ENCODE measurements at places on chromosomes 2 and 18. TPM values are rescaled to one million over a fixed set of nuclear protein-coding genes. Genes with fewer than 3 reads are reported as not detected.

Gene TMEM198
- total RNA-seq: 4.2 TPM

Gene DSG4
- total RNA-seq: not detected

Gene C1GALT1C1L
- total RNA-seq: not detected

Gene HAAO
- total RNA-seq: 5.9 TPM

Gene PRSS56
- total RNA-seq: not detected

Gene ASB18
- total RNA-seq: not detected

DNA sequence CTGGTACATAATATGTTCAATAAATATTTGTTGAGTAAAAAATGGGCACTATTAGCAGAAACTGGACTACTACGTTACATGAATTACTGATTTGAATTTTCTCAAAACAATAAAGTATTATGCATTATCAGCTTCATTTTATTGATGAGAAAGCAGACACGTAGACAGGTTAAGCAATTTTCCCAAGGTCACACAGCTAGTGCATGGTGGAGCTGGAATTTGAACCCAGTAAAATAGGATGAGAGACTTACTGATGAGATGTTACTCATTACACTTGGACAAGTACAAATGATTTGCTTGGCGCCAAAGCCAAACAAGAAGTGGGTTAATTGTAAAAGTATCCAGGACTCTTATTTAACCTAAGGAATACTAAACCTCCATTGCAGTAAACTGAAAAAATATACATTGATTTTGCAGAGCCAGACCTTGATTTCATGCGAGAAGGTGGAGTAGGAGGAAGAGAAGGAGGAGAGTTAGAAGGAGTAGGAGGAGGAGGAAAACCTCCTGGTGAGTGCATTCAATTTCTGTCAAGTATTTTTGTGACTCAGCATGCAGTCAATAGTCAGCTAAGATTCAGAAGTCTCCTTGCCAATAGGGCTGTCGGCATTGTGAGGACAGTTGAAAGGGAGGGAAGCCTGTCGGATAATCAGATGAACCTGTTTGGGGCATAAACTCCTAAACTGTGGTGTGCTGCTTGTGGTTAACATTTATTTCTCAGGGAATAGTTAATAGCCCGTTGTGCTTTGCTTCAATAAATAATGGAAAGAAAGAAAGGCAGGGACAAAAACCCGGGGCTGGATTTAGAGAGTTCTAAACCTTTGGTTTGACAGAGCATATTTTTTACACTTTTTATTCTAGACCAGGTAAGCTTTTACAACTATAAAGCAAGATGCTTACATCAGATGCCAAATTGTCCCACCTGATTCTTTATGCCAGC, 77.0 kb upstream of the TACR1 start:
- peak; percentile 4 for DNase-seq

- no peak for DNase-seq
These were observed 292.1 kb upstream of the FBXO11 start for GRCh38 chr2:48198371-48198770.

DNA sequence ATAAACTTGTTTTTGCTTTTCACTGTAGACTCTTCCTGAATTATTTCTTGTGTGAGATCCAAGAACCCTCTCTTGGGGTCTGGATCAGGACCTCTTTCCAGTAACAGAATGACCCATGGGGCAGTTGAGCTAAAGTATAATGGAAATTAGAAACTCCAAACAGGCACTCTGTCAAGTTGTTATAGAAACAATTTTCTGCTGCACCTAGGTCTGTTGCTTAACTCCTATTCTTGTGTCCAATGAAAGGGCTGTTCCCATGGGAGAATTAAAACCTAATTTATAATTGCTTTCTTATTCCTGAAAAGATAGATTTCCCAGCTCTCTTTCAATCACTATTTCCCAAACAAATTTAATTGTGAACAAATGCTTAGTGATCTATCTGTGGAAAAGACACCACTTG, 1341.3 kb upstream of the PIK3C3 start:
- no peak for DNase-seq

- DNase-seq: peak; percentile 83
These were observed 55.3 kb upstream of the AFF3 start for GRCh38 chr2:100197631-100198153.

DNA sequence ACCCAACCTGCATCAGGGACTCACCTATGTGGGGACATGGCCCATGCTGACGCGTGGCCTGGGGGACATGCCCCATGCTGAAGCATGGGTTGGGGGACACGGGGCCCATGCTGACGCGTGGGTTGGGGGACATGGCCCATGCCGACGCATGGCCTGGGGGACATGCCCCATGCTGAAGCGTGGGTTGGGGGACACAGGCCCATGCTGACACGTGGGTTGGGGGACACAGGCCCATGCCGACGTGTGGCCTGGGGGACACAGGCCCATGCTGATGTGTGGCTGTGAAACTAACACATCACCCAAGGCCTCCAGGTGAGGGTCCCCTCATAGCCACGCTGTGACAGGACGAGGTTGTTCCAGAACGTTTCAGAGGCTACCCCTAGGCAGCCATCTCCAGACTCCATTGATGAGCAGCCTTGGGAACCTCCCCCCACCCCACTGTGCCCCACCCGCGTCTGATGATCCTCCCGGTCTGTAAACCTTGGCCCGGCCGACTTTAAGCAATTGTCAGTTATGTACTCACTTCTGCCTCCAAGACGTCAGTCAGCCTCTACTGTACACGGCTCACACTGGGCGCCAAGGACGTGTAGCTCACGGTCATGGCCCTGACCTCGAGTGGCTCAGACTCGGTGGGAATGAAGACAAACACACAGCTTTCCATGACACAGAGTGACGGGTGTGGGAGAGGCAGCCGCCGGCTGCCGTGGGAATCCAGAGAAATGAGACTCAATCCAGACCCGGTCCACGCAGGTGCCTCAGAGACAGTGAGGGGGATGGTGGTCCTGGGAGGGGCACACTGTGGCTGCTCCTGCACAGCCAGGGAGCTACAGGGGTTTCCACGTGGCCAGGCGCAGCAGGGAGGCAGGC, 50.2 kb upstream of the SLC66A3 start:
- no peak for DNase-seq

DNA sequence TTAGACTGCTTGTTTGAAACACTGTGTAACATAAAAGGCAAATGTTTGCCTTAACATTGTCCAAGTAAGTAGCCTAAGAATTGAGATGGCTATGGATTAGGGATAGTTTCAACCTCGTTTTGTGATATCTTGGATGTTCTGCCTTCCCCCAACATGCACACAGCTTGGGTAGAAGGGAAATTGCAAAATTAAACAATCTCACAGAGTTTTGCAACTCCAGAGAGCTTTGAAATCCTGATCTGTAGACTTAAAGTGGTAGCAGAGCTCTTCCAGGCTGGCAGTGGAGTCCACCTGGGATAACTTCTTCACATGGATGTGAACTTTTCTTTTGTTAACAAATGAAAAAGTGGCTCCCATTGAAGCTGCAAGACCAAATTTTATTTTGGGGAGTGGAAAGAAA, 59.6 kb downstream of the CHRNA1 start:
- no peak for DNase-seq

DNA sequence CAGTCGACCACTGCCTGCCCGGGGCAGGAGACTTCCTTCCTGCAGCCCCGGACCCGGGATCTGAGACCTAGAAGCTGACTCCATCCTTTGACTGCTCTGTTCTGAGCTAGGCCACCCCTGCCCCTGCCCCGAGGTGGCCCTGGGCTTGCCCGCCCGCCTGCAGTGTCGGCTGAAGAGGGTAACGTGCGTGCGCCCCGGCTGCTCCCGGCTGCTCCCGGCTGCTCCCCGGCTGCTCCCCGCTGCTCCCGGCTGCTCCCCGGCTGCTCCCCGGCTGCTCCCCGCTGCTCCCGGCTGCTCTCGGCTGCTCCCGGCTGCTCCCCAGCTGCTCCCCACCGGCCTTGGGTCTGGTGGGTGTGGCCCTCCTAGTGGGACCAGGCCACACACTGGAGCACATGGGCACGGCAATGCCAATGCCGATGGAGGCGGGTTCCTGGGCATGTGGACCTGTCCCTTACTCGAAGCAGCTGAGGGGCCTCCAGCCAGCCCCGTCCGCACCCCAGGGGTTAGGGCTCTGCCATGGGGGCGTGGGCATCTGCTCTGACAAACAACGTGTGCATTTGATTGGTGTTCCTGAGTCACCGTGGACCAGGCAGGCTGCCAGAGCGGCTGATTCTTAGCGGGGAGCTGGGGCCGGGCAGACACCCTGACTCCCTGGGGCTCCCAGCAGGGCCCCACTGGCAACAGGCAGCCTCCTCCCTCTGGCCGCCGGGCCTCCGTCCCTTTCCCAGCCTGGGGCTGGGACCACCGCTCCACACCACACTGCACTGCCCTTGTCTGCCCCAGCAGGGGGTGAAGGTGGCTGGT, 2.0 kb upstream of the GAL3ST2 start:
- no peak for DNase-seq

DNA sequence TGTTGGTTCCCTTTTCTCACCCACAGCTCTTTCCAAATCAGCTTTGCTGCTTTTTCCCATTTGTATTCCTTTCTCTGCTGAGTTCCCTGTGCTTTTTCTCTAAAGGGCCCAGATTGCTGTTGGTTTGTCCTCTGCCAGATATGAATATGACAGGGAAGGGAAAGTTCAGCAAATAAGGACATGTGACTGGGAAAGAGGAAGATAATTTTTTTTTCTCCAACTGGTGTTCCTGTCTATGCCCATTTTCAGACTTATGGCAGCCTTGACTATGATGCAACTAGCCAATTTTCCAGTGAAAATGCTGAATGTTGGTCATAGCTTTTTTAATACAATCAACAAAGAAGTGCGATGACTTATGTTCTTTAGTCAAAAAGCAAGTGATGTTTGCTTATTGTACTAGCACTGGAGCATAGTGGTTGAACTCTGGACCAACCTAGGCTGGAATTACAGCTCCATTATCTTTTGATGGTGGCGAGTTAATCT, 7.7 kb downstream of the MDH1 start:
- no peak for DNase-seq

GRCh38 chr18:26791676-26792075, 73.8 kb downstream of the AQP4 start:
- no peak for DNase-seq

DNA sequence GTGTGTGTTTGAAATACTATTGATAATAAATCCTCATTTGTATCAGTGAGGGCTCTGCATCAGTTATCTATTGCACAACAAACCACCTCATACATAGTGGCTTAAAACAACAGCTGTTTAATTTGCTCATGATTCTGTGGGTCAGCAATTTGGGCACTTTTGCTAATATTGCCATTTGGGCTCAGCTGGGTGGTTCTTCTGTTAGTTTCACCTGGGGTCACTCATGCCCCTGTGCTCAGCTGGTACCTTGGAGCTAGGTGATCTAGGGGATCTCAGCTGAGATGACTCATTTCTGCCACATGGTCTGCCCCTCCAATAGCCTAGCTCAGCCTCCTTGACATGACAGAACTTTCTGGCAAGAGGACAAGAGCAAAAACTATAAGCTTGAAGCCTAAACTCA, 126.3 kb downstream of the LYPD6B start:
- no peak for DNase-seq

DNA sequence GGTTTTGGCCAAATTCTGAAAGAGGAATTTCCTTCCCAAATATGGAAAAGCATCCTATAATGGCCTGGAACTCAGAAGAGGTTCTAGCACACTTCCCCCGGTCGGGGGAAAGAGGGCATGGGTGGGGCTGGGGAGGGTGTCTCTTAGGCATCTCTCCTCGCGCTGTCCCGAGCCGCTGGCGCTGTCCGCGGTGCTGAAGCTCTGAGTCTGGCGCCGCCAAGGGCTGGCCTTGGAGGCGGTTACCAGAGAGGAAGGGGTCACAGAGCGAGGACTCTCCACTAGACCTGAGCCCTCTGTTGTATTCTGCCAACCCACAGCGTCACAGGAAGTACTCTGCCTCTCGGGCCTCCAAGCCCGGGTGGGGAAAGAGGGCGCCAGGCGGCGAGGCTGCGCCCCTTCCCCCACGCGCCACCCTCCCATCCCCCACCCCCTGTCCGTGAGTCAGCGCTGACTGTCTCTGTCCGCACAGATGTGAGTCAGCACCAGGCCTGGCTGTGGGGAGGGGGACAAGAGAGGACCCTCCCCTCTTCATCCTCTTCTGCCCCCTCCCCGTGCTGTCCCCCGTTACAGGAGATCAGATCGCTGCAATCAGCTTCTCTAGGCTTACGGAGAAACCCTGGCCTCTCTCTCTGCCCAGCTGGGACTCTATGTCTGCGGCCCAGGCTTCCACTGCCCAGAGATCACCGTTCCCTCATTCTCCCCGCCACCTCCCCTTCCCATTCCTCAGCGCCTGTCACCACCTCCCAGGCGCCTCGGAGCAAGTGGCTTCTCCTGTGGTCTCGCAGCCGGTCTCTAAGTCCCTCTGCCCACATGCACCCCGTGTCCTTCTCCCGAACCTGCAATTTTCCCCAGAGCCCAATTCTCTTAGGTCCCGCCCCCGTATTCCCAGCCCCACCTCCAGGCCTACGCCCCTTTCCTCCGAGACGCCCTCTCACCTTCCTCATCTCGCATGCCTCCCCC, 779 bp downstream of the PTPRN start:
- peak; percentile 94 for DNase-seq

- no peak for DNase-seq
These were observed 479.4 kb upstream of the ZEB2 start for GRCh38 chr2:144999071-144999875.

DNA sequence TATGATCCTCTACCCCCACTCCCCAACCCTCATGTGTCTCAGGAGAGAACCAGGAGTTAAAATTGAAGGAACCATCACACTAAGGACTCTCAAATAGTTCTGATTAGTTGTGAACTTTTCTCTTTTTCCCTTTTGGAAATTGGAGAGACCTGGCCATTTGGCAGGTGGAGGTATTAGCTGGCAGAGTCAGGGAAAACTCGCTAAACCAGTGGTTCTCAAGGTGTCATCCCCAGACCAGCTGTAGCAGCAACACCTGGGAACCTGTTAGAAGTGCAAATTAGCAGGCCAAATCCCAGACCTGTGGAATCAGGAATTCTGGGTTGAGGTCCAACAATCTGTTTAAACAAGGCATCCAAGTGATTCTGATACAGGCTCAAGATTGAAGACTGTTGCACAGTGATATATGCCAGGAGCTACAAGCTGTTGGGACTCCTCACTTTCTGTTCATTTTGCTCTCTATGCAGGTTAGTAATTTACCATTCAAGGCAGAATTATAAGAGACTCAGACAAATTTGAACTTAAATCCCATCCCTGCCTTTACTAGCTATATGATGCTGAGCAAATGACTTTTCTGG, 2.8 kb upstream of the TMEM131 start:
- DNase-seq: no peak

Measured in H7 (cell line).